Right ventricle myocardium inferior (tissue), 1 donor: ENCODE measurements at places on chromosomes 5 and 9.
A peak's percentile ranks its signal among the peaks of the same experiment; 100 is the strongest.

DNA sequence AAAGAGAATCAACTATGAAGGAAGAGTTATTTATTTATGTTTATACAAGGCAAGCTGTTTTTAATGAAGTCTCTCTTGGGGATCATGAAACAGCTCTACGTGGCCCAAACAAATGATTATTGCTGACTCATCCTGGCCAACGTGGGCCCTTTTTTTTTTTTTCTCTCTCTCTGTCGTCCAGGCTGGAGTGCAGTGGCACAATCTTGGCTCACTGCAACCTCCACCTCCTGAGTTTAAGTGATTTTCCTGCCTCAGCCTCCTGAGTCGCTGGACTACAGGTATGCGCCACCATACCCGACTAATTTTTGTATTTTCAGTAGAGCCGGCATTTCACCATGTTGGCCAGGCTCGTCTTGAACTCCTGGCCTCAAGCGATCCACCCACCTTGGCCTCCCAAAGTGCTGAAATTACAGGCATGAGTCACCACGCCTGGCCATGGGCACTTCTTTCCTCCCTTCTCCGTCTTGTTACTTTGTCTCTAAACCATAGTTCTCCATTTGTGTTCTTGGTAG lies 98.3 kb downstream of the BASP1 start:
- no peak for DNase-seq

DNA sequence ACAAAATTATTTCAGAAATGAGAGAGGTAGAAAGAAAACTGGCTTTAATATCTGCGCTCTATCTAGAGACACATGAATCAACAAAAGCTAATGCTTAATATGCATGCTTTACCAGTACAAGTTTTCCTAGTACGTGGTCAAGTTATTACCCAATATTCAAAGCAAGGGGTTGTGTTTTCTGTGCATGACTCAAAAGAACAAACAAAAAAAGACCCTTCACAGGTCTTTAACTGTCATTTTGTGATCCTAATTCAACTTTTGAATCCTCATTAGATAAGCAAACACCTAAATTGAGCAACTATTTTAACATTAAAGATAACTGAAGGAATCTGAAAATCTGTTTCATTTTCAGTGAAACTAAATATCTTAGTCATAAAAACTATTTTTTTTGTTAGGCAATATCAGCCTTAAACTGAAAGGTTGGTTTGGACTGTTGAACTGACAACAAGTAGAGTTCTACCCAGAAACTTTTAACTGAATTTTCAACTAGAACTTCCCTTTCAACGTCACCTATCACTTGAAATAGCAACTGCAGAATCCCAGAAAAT lies 12.5 kb downstream of the ST8SIA4 start:
- DNase-seq: no peak

- peak; percentile 35 for DNase-seq
These were observed 64.0 kb downstream of the OTULIN start for GRCh38 chr5:14728459-14728938.

- DNase-seq: no peak
These were observed 56.0 kb downstream of the PAPPA start for GRCh38 chr9:116209414-116210116.

DNA sequence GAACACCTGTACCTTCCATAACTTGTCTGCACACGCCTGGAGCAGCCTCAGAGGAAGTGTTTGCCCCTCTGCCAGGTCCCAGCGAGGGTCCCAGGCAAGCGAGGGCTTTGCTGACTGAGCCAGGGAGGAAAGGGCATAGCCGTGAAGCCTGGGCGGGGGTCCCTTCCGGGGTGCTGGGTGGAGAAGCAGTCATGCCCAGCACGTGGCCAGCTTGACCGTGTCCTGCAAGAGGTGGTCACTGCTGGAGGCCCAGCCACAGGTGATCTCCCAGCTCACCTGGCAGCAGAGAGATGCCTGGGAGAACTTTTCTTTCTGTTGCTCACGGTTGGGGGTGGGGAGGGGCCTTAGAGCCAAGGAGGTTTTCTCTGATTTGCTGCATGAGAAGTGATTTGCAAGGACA lies 195.3 kb downstream of the CACNA1B start:
- DNase-seq: peak; percentile 58

GRCh38 chr9:98545021-98545420 lies 163.7 kb downstream of the GABBR2 start:
- DNase-seq: no peak

DNA sequence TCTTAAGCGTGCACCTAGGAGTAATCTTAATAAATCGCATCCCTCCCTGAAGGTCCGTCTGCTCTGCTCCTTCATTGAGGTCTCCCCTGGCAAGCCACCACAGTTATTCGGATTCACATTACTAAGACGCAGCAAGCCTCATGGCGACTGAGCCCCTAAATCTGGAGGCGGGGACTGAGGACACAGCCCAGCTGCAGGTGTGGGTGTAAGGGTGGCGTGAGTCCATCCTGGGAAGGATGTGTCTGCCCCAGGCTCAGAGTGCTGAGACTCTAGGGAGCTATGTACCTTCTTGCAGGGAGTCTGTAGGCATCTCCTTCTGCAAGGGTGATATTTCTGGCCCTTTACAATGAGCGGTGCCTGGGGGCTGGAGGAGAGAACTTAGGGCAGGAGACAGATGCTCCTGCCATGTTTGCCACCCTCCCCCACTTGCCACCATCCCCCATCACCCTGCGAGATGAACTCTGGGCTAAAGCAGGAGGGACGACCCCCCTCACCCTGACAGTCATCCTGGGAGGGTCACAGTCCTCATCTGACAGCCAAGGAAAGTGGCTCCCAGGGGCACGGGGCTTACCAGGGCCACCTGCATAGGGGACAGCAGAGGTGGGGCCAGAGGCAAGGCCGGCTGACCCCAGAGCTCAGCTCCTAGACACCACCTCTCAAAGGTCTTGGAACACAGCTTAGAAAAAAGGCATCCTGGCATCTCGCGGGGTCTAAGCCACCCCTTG lies 76.4 kb upstream of the FCN1 start:
- DNase-seq: no peak

- DNase-seq: no peak
These were observed 46.1 kb upstream of the RAI14 start for GRCh38 chr5:34609951-34610441.

DNA sequence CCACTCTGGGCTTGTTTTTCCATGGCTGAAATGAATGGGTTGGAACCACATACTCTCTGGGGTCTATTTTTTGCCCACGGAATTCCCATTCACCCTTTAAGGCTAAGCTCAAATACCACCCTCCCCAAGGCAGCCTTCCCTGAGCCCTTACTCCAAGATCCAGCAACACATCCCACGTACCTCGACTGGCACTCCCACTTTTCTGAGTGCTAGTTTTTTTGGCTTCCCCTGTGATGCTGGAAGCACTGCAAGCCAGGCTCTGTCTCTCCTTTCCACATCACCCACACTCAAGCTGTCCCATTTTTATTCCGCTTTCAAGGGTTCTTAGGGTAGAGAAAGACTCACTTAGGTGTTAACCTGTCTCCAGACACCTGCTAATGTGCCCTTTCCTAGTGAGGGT lies 6.0 kb downstream of the ST6GALNAC6 start:
- no peak for DNase-seq

DNA sequence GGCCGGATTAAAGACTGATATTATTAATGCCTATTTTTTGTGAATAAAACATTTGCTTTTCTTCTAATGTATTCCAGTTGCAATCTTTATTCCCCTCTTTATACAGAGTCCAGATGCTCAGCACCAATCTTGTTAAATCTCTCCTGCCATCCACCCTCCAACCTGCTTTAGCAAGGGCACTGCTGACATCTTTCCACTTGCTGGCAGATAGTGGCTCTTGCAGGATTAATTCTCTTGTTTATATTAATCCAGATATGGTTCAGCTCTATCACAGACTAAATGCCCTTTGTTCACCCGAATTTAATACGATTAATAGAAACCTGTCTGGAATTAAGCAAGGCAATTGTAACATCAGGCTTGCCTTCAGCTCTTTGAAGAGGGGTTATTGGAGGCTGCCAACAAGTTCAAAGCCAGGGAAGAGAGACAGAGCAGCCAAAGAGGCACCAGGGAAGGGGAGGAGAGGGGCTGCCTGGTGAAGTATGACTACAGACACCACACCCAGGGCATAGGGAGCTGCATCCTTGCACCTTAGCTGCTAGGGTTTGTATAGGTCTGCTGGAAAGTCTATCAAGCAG lies 236.2 kb downstream of the SAXO1 start:
- no peak for DNase-seq

DNA sequence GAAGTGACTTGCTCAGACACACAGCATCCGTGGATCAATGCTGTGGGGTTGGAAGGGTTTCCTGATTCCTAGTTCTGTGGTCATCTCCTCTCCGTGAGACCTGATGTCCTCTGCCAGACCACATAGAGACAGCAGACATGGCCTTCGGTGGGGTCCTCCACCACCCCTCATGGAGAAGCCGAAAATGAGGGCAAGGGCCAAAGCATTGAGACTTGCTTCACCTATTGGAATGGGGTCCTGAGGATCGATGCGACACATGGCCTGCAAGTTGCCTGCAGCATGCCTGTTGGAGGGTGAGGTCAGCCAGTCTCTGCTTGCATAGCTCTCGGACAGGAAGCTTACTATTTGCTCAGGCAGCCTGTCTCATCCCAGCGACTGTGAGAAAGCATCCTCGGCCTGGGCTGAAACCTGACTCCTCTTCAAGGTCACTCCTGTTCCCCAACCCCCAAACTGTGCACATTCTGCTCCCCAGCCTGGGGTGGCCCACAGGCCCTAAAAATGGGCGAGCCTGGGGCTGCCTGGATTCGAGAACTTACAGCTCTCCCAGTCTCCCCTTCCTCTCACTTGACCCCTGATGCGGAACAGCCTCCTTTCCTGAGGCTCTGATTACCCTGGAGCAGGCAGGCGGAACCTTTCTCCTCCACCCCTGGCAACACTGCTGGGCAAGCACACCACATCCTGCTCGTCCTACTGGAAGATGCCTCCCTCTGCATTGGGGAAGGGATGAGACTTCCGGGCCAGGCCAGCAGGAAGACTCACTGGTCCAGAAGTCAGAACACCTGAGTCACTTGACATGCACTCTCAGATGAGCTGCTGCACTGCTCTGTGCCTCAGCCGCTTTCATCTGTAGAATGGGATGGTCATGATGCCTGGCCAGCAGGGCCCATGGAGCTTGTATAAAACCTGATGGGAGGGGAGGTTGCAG lies 186.9 kb downstream of the RGS3 start:
- no peak for DNase-seq

- no peak for DNase-seq
These were observed 31.7 kb upstream of the TRIM14 start for GRCh38 chr9:98150721-98151120.

- no peak for DNase-seq
These were observed 5.6 kb downstream of the DAB2IP start for GRCh38 chr9:121656941-121657470.

- DNase-seq: no peak
These were observed 30.0 kb downstream of the SNX30 start for GRCh38 chr9:112780450-112781036.

- no peak for DNase-seq
These were observed 246.3 kb upstream of the MAP3K1 start for GRCh38 chr5:56569076-56569475.

DNA sequence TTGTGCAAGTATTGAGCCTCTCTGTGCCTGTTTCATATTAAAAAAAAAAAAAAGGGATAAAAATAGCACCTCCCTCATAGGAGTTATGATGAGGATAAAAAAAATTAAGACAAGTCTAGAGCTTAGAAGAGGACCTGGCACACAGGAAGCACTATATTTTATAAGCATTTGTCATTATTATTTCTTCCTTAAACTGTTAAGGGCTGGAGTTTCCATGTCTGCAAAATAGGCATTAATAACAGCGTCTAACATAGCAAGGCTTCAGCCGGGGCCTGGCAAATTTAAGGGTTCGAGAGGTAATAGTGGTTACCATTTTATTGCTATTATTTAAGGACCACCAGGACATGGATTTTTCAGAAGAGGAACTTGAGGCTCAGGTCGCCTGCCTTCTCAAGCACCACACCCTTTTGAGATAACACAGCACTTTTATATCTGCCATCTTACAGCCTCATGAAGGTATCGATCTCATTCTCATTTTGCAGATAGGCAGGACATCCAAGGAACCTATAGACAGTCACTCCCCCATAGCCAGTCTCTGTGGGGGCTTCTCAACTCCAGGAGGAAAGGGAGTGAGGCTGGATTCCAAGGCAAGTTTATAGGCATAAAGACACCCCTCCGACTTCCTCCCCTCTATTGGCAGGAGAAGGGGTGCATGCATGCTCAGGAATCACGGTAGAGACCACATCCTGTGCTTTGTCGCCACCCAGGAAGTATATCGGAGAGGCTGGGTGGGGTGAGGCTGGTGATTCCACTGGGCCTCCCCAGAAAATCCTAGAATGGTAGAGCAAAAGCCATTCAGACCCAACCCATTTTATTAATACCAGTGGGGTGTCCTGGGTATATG lies 2.4 kb downstream of the ANXA6 start:
- no peak for DNase-seq

GRCh38 chr9:128729766-128730517 lies 6.0 kb upstream of the ZDHHC12 start:
- peak; percentile 30 for DNase-seq

DNA sequence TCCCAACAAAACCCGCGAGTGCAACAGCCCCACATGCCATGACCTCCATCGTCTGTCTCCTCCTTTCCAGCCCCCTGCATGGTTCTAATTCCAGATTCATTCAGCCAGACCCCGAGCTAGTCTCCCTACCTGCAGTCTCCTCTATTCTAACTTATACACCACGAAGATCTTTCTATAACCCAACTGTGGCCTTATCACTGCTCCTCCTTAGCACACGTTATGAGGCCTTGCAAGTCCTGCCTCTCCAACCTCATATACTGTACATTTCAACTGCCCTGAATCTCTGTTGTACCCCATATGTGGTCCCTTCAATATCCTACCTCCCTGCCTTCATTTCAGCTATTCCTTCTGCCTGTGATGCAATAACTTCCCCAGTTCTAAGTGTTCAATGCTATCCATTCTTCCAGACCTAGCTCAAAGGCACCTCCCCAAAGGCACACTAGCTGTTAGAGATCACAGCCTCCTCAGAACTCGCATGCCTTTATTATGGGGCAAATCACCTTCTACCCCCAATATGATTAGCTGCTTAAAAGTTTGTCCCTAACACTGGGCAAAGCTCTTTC lies 215.1 kb upstream of the TRIM32 start:
- DNase-seq: no peak

- DNase-seq: no peak
These were observed 22.5 kb downstream of the TICAM2 start for GRCh38 chr5:115579747-115580173.

DNA sequence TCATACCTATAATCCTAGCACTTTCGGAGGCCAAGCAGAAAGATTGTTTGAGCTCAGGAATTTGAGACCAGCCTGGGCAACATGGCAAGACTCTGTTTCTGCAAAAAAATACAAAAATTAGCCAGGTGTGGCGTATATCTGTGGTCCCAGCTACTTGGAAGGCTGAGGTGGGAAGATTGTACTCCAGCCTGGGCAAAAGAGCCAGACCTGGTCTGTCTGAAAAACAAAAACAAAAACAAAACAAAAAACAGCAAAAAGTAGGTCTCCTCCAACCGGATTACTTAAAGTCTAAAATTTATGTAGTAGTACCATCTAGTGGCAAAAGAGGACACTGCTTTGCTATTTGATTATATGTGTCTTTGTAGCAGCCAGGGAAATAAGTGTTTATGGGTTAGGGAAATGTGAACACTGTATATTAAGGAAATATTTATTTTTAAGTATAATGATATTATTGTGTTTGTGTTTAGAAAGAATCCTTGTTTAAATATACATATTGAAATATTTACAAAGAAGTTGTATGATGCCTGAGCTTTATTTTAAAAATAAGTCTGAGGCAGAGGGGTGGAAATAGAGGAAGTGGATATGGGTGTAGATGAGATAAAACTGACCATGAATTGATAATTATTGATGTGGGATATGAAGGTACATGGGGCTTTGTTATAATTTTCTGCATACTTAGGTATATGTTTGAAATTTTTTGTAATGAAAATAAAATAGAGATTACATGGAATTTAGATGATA lies 20.0 kb downstream of the APC start:
- DNase-seq: no peak

GRCh38 chr9:133483611-133484010 lies 4.7 kb upstream of the SLC2A6 start:
- peak; percentile 26 for DNase-seq
